ENCODE measurements at places on chromosomes 7 and 10.
A peak's percentile ranks its signal among the peaks of the same experiment; 100 is the strongest.

DNA sequence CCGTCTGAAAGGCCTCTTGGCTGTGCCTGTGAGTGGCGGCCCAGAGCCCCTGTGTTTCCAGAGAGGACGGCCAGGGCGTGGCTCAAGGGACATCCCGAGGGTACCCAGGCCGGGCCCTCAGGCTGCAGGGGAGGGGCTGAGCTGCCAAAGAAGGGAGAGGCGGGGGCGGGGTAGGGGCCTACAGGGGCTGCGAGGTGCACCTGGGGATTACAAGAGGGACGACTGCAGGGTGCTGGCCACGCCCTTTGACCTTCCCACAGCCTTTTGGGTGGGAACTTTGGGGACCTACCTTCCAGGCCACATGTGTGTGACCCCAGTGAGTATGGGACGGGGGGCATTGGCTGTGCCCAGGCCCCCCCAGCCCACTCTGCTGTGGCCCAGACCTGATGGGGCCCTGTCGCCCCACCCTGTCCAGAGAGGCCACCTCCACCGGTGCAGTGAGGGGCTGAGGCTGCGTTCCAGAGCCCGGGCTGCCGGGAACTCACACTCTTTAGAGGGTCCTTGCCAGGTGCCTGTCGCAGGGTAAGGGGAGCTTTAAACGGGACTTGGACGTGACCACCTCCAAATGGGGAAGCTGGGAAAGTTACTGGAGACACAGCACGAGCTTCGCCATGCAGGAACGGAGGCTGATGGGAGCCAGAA, 19.0 kb upstream of the NKX6-2 start:
- no peak for DNase-seq

- DNase-seq: no peak
These were observed 53.9 kb downstream of the AP3M1 start for GRCh38 chr10:74096777-74097176.

GRCh38 chr10:109978481-109978880, 29.3 kb upstream of the ADD3 start:
- DNase-seq: no peak

- DNase-seq: no peak
These were observed 59.2 kb upstream of the PTN start for GRCh38 chr7:137402536-137403352.

- DNase-seq: no peak
These were observed 26.1 kb downstream of the MAP3K8 start for GRCh38 chr10:30460121-30460520.

GRCh38 chr7:29569648-29570047, 6.0 kb downstream of the PRR15 start:
- peak; percentile 47 for DNase-seq

GRCh38 chr10:62333135-62333889, 40.9 kb upstream of the ZNF365 start:
- no peak for DNase-seq

DNA sequence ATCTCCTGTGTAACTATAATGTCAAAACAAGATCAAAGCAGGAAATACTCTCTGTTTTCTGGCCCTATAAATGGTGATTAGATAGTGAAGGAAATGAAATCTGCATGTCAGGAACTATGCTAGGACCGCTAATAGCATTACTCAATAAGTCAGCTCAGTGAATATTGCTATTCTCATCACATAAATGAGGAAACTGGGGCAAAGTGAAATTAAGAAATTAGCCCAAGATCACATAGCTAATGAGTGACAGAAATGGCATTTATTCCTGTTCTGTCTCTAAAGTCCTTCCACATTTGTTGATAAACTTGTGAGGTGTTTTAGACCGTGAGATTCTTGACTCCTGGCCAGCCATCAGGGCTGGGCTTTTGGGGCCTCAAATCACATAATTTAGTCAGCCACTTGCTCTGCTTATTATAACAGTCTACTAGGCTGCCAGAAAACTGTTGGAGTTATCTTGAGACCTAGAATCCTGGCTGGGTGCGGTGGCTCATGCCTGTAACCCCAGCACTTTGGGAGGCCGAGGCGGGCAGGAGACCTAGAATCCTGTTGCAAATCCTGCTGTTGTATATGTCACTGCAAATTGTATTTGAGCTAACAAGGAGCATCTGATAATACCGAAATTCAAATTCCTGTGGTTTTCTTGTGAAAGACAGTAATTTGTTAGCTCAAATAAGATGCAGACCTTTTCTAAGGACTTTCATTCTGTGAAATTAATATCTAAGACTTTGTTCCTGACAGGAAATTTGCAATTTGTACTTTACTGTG, 66.5 kb upstream of the SHTN1 start:
- DNase-seq: no peak

- peak; percentile 63 for DNase-seq
These were observed 52.7 kb downstream of the HTR5A start for GRCh38 chr7:155122831-155123230.

GRCh38 chr10:4733150-4733842, 92.7 kb upstream of the AKR1E2 start:
- DNase-seq: no peak

DNA sequence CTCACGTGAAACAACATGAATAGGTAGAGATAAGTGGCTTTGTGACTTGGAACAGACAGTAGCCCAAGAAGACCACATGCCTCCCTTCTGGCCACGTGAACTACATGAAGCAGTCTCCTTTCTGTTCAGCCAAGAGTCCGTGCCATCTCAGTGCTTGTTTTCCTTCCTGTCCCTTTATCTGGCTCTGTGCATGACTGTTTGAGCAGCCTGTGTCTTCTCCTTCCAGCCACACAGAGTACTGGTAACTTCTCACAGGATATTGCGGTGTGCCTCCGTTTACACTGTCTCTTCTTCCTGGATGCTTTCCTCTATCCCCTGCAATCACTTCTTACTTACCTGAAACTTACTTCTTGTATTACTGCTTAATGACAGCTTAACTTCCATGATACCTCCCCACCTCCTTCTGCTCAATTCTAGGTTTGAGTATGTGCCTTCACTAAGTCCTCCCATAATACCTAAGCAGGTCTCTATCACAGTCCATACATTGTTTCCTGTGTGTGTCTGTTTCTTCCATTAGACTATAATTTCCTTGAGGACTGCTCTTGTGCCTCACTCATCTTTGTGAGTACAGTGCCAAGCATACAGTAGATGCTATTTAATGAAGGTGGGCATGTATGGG, 748.7 kb downstream of the AUTS2 start:
- no peak for DNase-seq

DNA sequence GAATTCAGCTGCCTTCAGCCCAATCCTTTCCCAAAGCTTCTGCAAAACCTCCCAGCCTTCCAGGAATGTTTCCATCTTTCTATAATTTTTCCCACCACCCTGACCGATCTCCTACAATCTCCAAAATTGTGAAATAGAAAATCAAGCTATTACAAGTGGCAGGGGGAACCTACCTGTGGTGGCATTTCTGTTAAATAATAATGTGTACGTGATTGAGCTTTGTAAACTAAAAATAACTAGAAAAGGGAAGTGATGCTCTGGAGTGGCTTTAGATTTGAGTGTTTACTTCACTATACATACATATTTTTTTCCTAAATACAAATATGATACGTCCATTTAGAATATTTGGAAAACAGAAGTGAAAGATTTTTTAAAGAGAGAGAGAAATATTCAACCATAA, 593.6 kb downstream of the GRM8 start:
- no peak for DNase-seq

DNA sequence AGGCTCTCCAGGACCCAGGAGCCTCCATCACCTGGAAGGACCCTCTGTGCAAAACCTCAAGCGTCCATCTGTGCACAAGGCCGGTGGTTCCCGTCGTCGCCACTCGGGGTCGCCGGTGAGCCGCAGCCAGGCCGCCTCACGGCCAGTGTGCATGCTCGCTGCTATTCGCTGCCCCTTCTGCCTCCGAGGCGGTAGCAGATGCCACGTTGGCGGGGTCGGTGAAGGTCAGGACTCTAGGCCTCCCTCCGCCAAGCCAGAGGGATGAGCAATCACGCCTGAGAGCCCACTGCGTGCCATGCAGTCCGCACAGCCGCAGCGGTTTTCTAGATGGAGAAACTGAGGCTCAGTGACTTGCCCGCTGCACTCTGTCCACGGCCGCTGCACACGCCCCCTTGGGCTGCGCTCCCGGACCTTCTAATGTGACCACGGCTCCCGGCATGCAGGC, 5.7 kb downstream of the UPK3B start:
- no peak for DNase-seq

DNA sequence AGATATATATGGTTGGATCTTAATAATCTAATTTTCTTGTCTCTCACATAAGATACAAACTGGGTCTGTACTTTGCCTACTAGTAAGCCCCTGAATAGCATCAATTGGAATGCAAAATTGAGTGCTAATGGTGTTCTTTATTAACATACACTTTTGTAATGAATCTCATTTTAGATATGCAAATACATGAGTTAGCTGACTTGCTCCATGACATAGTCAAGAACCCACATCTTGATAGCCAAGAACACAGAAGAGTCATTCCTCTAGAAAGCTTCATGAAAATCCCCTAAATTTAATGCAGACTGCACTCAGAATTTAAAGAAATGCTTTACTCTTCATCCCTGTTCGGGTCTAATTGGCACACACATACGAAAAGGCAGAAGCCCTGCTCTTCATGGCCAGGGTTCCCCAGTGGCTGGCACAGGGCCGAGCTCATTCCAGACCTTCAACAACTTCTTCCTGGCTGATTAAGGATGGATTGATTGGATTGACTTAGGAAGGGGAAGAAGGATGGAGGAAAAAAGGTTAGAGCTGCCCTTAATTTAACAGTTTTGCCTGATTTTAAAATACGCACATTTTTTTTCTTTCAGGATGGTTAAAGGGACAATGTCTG, 431.1 kb upstream of the KLF6 start:
- no peak for DNase-seq

DNA sequence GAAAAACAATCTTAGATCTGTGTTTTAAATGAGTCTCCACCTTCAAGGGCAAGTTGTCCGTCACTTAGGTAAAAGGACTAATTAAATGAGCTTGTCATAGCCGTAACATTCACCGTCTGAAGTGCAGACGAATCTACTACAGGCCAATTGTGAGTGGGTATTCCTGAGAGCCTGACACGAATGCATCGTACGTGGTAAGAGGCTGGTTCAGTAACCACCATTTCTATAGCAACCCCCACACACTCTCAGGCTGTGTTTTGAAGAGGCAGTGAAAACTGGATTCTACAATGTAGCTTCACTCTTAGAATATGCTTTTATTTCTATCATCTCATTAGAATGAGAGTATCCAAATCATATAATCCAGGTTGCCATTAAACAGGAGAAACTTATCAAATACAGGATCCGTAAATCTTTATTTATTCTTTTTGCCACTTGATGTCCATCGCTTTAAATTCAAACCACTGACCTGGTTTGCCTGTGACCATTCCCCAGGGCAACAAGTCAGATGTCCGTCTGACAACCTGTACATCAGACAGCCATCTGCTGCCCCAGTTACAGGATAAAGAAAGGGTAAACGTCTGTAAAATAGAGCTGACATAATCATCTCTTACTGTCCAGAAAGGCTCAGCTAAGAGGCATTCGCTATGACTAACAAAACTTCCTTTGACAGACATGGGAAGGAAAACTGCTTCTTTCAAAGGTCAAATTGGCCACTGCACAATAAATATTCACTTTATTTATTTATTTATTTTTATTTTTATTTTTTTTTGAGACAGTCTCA, 70.3 kb upstream of the NMT2 start:
- DNase-seq: no peak

DNA sequence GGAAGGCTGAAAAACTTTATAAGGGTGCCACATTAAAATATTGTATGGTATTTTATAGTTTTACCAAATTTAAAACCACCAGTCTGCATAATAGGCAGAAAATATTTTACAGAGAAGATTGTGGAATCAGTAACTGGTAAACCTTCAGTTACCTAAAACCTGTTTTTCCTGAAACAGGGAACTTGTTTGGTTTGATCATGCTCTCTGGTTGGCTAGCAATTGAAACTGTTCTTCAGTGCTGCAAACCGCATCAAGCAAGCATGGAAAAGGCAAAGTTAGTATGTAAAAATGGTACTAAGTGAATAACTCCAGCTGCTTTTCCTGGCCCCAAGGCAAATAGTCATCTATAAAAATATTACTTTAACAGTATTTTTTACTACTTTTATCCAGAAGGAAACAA, 316.9 kb upstream of the LRRN3 start:
- DNase-seq: no peak

- DNase-seq: no peak
These were observed 23.8 kb upstream of the ZNF735 start for GRCh38 chr7:64183126-64183742.

DNA sequence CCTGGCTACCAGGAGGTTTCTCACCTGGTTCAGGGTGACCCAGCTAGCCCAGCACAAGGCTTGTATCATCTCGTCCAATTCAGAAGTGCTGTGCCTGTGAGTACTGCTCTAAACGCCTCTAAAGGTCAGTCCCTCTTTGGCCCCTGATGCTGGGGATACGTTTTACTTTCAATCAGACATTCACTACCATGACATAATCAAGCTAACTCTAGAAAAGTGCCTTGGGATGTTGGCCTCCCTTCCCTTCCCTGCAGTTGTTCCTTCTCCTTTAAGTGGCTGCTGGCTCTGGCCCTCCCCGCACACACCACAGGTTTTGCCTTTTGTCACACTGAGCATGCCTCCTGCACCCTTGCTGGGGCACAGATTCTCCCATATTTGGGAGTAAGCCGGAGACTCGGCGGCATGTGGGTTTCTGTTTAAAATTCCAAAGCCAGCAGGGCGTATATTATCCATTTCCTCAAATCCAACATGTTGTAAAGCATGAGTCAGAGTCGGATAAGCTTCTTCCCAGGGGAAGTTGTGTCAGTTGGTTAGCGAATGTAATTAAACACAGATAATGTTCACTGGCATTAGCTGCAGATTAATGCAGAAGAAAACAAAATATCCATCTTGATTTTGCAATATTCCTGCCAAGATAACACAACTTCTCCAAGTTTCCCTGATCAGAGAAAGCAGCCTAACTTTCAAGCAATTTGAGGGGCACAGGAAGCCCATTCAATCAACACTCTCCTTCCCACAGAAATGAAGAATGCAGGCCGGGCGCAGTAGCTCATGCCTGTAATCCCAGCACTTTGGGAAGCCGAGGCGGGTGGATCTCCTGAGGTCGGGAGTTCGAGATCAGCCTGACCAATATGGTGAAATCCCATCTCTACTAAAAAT, 31.8 kb upstream of the VCL start:
- DNase-seq: no peak

DNA sequence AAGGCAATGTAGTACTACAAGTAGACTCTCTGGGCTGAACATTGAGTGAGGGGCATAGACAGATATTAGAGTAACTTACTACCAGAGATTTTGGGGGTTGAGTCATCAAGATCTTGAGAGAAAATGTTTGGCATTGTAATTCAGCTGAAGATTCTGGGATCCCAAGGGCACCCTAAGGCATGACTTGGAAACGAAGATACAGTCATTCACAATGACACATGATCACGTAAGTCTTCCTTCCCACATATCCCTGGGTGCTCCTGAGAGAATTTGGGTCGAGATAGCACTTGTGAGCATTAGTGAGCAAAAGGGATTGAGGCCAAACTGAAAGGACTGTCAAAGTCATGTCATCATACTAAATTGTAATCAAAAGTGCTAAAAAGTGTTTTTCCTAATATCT, 192.5 kb upstream of the PCLO start:
- no peak for DNase-seq

DNA sequence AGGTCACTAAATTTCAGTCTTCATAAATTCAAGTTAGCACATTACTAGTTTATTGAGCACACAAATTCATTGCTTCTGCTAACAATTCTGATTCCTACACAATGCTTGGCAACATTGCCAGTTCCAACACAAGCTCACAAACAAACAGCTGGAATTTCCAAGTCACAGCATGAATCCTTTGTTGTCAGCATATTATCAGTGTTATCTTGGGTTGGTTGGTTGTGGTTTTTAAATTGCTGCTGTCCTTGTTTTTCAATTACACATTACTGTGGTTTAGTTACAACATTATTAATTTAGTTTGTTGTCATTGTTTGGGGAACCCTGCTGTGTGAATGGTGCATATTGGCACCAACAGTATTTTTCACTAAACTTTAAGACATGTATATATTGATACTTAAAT, 86.0 kb upstream of the ARID5B start:
- no peak for DNase-seq
